ENCODE measurements at places on chromosomes 3 and 15.

GRCh38 chr3:24503616-24504113, 9.0 kb upstream of the THRB start:
- DNase-seq: no peak

GRCh38 chr15:39052323-39052705, 487.7 kb upstream of the RASGRP1 start:
- no peak for DNase-seq

DNA sequence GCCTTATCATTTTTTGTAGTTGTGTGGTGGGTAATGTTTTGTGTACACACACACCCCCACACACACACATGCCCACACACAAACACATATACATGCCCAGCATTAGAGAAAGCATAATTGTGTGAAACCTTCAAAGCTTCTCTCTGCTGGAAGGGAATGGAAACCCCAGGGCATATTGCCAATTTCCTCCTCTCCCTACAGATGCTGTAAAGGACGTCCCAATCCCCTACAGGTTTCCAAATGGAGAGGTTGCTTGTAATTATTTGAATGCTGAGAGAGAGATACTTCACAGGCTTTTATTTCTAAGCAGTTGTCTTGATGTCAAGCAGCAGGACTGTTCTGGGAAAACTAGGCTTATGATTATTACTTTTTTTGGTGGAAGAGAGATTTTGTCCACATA, 23.0 kb upstream of the CCK start:
- DNase-seq: no peak

- DNase-seq: no peak
Observed at GRCh38 chr3:188331166-188331565, 177.2 kb downstream of the LPP start.

GRCh38 chr3:141311170-141311495, 57.2 kb upstream of the ZBTB38 start:
- no peak for DNase-seq

GRCh38 chr15:89203705-89204273, 17.6 kb downstream of the RLBP1 start:
- DNase-seq: no peak

- peak; percentile 4 for DNase-seq
Observed at GRCh38 chr15:57914350-57915055, 151.0 kb downstream of the ALDH1A2 start.

- no peak for DNase-seq
Observed at GRCh38 chr15:90495067-90495466, 34.7 kb upstream of the CRTC3 start.

GRCh38 chr3:140225996-140226395, 291.0 kb downstream of the CLSTN2 start:
- no peak for DNase-seq

GRCh38 chr15:25740383-25741255, 122.5 kb downstream of the ATP10A start:
- no peak for DNase-seq

- no peak for DNase-seq
Observed at GRCh38 chr15:68224546-68225250, 4.8 kb downstream of the CLN6 start.

DNA sequence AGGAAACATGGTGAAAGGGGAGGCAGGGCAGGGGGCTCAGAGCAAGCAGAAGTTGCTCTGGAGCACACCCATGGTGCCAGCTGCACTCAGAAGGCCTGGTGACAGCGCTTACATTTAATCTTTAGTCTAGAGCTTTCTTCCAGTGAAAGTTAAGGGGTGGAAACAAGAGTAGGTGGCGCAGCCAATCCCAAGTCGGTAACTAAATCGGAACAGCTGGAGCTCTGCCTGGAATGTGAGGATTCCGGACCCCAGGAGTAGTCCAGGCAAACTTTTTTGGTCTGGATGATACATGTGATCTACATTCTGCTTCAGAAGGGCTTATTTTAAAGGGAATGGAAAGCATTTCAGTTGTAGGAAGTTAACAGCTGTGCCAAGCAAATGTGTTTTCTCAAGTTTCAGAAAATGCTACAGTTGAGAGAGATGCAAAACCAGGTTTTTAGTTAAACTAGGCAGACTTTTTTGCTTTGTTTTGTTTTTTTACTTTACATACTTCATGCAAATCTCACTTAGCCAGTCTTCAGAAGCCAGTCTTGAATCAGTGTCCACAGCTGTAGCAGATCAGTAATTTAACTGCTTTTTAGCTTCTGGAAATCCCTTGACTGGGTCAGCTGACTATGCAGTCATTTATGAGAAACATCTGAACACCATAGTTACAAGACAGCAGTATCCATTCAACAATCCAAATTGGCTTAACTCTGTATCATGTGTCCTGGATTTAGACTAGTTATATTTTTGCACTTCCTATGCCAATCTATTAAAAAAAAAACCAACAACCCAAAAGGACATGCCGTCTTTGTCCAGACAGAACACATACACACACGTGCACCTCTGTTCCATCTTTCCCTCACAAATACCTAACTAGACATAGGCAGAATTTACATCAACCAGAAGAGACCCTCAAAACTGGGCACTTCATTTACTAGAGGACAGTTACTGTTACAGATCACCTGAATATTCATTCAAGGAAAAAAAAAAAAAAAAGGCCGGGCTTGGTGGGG, 33.2 kb downstream of the ZNF106 start:
- DNase-seq: peak; percentile 27

GRCh38 chr15:41692049-41692448, 31.8 kb downstream of the MGA start:
- DNase-seq: no peak

GRCh38 chr3:37944391-37944842, 46.2 kb upstream of the VILL start:
- DNase-seq: no peak

- DNase-seq: no peak
Observed at GRCh38 chr3:110646496-110646895, 425.1 kb upstream of the NECTIN3 start.

- DNase-seq: no peak
Observed at GRCh38 chr3:126488185-126488584, 12.5 kb upstream of the ZXDC start.

DNA sequence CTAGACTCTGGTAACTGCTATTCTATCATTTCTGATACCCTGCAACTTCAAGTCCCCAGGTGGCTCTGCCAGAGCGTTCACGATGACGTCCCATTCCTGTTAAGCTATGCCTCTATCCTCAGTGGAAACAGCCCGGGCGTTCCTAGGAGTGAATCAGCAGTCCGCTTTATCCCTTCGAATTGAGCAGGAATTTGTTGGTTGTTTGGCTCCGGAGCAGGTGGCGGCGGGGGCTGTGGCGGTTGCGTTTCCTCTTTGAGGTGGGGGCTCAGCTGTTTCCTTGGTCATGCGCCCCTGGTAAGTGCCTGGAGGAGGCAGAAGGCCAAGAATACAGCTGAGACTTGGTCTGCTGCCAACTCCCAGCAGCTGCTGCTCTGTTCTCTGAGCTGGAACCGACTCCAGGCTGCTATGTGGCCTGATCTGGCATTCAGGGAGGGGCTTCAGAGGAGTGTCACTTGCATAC, 25.2 kb downstream of the ARPP21 start:
- peak; percentile 33 for DNase-seq

GRCh38 chr15:94360251-94360685, 128.9 kb downstream of the MCTP2 start:
- DNase-seq: no peak

DNA sequence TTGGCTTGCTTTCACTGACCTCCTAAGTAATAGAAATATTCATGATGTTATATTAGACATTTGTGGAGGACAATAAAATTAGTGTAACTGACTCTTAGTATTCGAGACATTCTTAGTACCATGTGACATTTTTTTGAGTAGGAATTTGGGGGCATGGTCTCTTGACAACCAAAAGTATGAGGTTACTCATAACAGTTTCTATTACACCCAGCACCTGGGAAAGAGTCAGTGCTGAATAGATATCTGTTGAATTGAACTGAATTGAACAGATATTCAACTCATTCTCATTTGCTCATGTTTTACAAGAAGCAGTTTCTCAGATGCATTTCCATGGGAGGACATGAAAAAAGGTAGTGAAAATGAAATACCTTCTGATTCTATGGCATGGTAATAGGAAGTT, 84.4 kb downstream of the CMSS1 start:
- DNase-seq: peak; percentile 67

Data from bronchial epithelial cell (primary cell).